ENCODE measurements at places on chromosomes 3 and 15.

- DNase-seq: peak; percentile 62
Measured at GRCh38 chr15:55279746-55280351, 9.8 kb downstream of the RAB27A start.

GRCh38 chr3:182603501-182603900 is 189.8 kb upstream of the ATP11B start:
- DNase-seq: no peak

GRCh38 chr3:152190636-152191183 is 78.0 kb upstream of the MBNL1 start:
- DNase-seq: peak; percentile 32

DNA sequence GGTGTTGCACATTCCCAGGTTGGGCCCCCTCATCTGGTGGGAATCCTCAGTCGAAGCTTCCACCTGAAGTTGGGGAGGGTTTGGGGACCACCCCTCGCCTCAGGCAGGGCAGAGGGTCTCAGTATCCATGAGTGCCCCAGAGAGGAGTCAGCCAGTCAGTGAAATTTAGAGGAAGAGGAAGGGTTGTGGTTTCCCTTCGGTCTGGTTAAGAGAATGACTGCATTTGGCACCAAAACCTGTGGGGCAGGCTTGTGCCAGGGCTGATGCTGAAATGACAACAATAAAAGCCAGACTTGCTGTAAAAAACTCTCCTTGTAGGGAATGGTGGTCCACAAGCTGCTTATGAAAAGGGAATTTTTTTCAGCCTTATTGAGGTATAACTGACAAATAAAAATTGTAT is 22.6 kb downstream of the LMCD1 start:
- DNase-seq: no peak

DNA sequence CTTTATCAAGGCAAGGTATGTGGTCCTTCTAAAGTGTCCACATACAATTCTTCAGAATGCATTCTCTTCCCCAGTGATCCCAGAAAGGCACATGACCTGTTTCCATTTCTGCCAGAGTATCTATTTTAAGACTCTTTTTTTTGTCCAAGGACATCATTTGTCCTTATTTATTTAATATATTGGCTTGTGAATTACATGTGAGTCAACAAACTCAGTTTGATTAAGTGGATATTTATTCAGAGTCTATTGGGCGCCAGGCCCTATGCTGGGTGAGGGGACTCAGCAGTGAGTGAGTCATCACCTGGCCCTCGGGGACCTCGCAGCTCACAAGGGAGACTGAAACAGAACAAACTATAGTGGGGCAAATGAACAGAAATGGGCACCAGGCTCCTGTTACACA is 136.8 kb downstream of the SNRK start:
- no peak for DNase-seq

DNA sequence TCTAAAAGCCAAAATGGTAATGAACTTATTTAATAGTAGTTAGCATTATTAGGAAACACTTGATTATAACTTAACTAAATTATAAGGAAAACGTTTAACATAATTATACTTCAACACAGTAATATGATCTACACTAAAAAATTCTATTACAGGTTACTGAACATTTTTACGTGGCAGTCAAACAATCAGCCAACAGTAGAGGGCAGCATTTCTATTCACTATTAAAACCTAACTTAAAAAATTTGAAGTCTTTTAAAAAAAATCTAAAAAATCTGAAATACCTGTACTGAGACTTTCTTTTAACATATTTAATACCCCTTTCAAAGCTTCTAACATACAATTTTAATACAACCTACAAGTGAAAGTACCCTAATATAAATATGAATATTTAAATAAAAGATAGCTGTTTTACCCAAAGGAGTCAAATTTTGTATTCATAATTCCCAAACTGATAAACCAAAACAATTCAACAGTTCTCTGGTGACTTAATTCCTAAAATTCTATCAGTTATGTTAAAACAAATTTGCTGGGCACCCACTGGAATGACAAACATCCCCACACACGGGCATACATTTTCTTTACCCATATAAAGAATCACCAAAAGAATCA is 41.5 kb downstream of the DLG1 start:
- DNase-seq: peak; percentile 41

DNA sequence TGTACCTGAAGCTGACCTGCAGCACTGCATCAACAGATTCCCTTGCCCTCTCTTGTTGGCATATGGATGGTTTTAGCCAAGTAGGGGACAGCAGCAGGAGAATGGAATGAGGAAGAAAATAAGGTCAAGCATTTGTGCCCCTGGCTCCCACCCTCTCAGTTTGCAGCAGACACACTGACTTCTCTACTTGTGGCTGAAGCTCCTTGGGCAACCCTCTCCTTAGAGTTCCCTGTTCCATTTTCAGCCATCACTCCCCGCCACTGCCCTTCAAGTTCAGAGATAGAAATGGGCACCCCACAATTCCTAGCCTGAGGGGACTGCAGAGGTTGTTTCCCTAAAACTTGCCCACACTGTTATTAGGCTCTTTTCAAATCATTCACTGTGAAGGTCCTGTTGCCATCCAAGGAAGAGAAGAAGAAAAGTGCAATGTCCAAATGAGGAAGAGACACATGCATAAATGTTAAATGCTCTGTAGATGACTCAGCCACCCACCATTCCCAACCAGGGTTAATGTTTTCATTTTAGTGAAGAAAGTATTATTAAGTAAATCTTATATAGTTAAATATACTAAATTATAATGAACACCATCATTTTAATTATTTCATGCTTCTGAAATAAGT is 295.9 kb upstream of the UBE2E2 start:
- DNase-seq: no peak

- DNase-seq: no peak
Measured at GRCh38 chr3:85041001-85041400, 82.2 kb downstream of the CADM2 start.

DNA sequence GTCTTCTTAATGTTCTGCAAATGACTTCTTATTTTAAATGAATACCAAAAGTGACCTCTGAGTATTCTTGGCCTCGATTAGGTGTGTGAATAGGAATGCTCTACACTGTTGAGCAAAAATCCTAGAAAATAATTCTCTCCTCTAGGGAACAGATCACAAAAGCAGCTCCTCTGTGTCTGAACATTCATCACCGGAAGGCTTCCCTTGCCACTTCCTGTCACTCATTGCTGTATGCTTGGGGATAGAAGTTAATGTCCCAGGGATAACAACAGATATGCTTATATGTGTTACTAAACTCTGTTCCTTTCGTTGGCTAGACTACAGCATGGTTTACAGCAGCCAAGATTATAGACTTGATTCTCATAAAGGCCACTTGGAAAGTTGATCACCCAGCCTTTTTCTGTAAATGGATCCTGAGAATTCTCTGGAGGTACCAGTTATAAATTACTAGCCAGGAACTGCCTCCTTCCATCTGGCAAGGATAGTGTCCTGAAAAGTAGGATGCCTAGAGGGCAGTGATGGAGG is 16.0 kb upstream of the PTX3 start:
- no peak for DNase-seq

- DNase-seq: no peak
Measured at GRCh38 chr3:48112813-48113212, 75.4 kb downstream of the CDC25A start.

GRCh38 chr3:125990253-125990970 is 21.4 kb downstream of the ROPN1B start:
- peak; percentile 61 for DNase-seq

All from HepG2 (cell line).